ENCODE measurements at places on chromosomes 12 and 14. TPM values are rescaled to one million over a fixed set of nuclear protein-coding genes. Genes with fewer than 3 reads are reported as not detected.
A peak's percentile ranks its signal among the peaks of the same experiment; 100 is the strongest.

DNA sequence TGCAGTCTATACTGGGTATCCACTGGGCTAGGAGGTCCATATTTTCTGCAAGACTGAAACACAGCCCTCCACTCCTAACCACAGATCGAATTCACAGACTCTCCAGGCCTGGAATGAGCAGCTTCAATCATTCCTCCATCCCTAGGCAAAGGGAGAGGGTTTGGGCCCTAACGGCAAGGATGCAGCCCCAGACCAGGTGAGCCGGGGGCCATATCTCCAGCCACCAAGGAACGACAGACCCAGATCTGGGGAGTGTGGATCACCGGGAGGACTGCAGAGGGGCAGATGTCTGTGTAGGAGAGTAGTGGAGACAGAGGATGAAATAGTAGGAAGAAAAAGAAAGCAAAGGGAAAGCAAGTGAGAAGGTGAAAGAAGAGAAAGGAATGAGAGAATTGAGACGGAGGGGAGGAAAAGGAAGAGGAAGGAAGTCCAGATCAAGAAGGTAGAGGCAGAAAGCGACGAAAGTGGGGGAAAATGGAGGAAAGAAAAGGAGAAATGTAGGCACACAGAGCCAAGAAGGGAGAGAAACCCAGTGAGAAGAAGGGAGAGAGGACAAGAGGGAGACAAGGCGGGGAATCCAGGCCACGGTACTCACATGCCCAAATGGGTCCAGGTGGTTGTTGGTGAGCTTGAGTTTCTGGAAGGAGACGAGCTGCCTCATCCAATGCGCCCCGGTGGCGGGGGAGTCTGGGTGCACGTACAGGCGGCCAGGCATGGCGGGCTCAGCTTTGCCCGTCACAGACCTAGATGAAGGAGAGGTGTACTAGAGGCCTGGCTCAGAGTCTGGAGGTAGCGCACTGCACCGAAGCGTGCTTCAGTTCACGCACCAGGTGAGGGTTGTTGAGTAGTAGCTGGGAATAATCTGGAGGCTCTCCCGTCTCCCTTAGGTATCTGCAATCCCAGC is 7.7 kb downstream of the TBX5 start:
- no peak overlapping the region for H3K27ac ChIP-seq
- no peak overlapping the region for H3K4me3 ChIP-seq
- peaks cover 83% of the 10 kb centered on the region for H3K27me3 ChIP-seq
- H3K4me1 ChIP-seq: peaks cover 85% of the 10 kb centered on the region
- peaks cover 32% of the 10 kb centered on the region for H3K36me3 ChIP-seq
- DNase-seq: no peak

The CCDC91 gene
- 46.4 TPM for total RNA-seq

GRCh38 chr12:46269429-46270241 is 792 bp upstream of the SLC38A1 start:
- peaks cover 37% of the 10 kb centered on the region for H3K27me3 ChIP-seq
- H3K27ac ChIP-seq: peak overlapping the region; percentile 86
- no peaks in the 10 kb centered on the region for H3K36me3 ChIP-seq
- H3K4me1 ChIP-seq: peaks cover 51% of the 10 kb centered on the region
- DNase-seq: no peak

DNA sequence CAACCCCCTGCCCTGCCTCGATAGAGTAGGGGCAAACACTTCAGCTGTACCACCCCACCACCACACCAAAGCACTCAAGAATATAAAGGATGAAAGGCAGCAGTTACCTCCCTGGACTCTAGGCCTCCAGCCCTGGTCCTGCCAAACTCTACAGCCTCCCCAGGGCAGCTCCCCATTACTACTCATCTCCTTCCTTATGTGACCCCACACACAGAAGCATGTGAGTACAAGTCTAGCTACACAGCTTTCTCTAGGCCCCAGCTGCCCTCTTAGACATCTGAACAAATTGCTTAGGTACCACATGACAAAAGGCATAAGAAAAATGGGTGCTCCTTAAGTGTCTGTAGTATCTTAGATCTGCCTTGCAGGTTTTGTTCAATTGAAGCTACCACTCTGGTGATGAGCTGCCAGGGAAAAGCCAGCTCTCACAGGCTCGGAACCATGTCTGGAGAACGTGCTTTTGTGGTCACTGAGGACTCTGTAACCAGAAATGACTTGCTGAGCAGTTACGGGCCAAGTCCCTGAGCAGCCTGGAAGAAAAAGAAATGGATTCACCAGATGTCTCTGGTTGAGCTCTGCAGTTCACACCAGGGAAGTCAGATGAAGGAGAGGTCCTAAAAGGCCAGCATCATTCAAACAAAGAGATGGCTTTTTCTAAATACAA is 32.8 kb downstream of the FMNL3 start:
- no peaks in the 10 kb centered on the region for H3K27me3 ChIP-seq
- peak overlapping the region; percentile 90 for H3K27ac ChIP-seq
- H3K4me1 ChIP-seq: peaks cover 76% of the 10 kb centered on the region
- peak overlapping the region; percentile 24 for H3K4me3 ChIP-seq
- no peaks in the 10 kb centered on the region for H3K36me3 ChIP-seq

DNA sequence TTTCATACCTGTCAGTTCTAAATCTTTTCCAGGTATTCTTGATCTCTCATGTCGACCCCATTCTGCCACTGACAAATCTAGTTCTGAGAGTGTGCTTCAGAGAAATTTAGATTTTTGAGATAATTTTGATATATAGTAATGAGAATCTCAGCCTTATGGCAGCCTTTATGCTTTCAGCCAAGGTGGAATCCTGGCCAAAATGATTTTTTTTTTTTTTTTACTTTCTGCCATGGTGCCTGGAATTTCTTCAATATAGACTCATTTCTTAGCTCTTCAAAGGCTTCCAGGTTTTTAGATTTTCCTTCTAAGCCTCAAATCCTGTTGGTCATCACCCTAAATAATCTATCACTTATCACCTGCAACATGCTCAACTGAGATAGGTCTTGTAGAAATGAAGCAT is 926.6 kb downstream of the NRXN3 start:
- DNase-seq: no peak
- no peaks in the 10 kb centered on the region for H3K36me3 ChIP-seq
- no peaks in the 10 kb centered on the region for H3K4me1 ChIP-seq
- H3K4me3 ChIP-seq: no peak overlapping the region
- H3K27me3 ChIP-seq: peaks cover 16% of the 10 kb centered on the region

All from left ventricle myocardium inferior (tissue), 1 donor.